NCI-H524 (cell line): ENCODE measurements at places on chromosomes 1 and 21.

GRCh38 chr1:998745-998994 is 1.2 kb downstream of the HES4 start:
- no peak for DNase-seq

GRCh38 chr1:12629985-12630760 is 12.2 kb upstream of the DHRS3 start:
- DNase-seq = peak; percentile 46

DNA sequence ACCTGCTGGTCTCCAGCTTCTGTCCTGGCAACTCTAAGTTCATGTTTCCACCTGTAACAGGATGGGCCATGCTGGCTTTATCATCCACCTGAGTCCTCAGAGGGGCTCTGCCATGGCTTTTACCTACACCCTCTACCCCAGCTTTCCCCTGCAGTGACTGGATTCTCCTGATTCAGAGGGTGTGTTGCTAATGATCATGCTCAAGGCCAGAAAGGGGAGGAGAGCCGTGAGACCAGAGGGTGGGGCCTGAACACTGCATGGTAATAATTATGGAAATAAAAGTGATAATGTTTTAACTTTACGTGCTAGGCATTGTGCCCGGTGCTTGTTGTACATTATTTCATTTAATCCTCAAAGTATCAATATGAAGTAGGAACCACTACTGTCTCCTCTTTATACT is 53.3 kb downstream of the CNIH3 start:
- DNase-seq = no peak

- no peak for DNase-seq
Observed at GRCh38 chr1:70277875-70278274, 56.7 kb downstream of the SRSF11 start.

DNA sequence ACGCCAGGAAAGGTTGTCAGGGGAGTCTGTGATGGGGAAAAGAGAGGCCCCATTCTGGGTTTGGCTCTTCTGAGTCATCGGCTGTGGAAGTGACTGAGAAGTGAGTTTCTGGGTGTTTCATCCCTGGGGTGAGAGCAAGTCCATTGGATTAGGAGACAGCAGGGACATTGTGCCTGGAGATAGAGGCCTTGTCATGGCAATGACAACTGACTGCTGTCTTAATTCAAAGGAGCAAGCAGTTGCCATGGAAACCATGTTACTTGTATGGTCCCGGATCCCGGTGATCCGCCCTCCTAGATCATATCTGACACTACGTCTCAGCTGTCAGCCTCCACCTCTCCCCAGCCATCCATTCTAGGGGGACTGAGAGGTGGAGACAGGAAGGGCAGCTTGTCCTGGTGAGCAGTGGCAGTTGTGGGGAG is 34.4 kb downstream of the KIAA0040 start:
- DNase-seq = no peak

GRCh38 chr1:117592155-117592554 is 13.7 kb upstream of the TENT5C start:
- no peak for DNase-seq

GRCh38 chr1:24413350-24414163 is at the start of gene STPG1:
Gene STPG1, minus strand, starts transcription at chr1:24413782. Its CDS starts 12,394 bp downstream, at chr1:24401388.
- peak; percentile 74 for DNase-seq

- DNase-seq = peak; percentile 23
Observed at GRCh38 chr1:177873238-177873637, 96.6 kb downstream of the SEC16B start.

- no peak for DNase-seq
Observed at GRCh38 chr1:177228693-177229065, 57.9 kb downstream of the BRINP2 start.
